Thyroid gland (tissue), 4 donors: ENCODE measurements at places on chromosomes 6 and 20.

- H3K27me3 ChIP-seq: no peaks in the 10 kb centered on the region
- H3K27ac ChIP-seq: no peak overlapping the region
- H3K4me3 ChIP-seq: no peak overlapping the region
- no peak for DNase-seq
- no peaks in the 10 kb centered on the region for H3K36me3 ChIP-seq
Observed at GRCh38 chr6:120899932-120900331, 434.3 kb downstream of the TBC1D32 start.

GRCh38 chr6:4327841-4328240, 192.5 kb upstream of the ECI2 start:
- no peaks in the 10 kb centered on the region for H3K36me3 ChIP-seq
- H3K4me3 ChIP-seq: no peak overlapping the region
- DNase-seq: no peak
- H3K27ac ChIP-seq: no peak overlapping the region

DNA sequence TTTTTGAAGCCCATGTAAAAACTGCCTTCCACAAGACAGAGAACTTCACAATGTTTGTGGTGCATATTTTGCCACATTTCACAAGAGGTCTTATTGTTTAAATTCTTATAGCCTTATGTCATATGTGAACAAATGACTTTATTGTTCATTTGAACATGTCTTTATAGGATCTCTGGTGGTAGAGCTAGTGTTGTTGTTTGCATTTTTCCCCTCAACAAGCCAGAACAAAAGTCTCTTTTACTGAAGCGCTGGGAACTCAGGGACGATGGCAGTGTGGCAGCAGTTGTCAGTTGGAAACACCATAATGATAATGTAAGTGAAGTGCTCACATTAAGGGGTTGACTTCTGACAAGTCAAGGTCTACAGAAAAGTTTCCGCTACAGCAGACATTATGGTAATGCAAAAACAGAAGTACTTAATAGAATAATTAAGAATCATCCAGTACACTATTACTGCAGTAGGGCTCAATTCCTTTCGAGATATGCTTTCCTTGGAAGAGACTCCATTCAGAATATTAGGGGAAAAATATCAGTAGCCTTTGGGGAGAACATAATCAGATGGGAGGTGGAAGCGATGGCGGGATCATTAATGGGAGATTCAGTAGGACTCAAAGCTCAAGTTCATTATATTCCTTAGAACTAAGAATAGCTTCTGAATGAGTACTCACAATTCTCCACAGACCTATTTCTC, 180.0 kb downstream of the GJA10 start:
- no peak for DNase-seq
- H3K27me3 ChIP-seq: no peaks in the 10 kb centered on the region
- H3K27ac ChIP-seq: no peak overlapping the region
- no peaks in the 10 kb centered on the region for H3K4me1 ChIP-seq
- H3K36me3 ChIP-seq: no peaks in the 10 kb centered on the region

GRCh38 chr6:73451223-73452106, 632 bp downstream of the CGAS start:
- H3K27me3 ChIP-seq: no peaks in the 10 kb centered on the region
- peak; percentile 13 for DNase-seq
- H3K27ac ChIP-seq: no peak overlapping the region
- H3K4me3 ChIP-seq: peak overlapping the region; percentile 57
- no peaks in the 10 kb centered on the region for H3K36me3 ChIP-seq

DNA sequence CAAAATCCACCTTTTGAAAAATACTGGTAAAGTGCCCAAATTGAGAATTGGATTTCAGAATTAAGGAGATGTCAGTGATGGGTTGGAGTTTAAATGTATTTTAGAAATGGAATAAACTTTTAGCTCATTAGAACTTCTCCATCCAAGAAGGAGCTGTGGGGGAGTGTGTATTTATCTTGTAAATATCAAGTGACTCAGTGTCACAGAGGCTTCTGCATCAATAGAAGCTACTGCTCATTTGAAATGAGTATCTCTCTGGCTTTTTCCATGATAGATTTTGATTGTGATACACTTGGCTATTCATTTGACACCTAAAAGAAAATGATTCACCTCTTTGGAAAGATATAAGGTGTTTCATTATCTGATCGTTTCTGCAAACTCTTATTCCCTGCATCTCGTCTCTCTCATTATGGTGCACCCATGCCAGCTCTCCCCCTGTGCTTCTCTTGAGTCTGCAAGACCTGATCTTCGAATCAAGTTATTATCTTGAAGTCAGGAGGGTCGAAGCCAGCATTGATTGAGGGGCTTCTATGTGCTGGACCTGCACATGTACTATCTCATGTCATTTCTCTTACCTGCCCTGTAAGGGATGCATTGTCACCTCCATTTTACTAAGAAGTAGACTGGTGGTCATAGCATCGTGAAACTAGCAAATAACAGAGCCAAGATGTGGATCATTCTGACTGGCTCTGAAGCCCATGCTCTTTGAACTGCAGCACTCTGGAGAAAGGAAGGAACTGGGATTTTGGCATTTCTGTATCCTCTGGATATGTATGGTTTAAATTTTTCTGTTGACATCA, 30.1 kb downstream of the VAPB start:
- H3K4me1 ChIP-seq: peaks cover 64% of the 10 kb centered on the region
- H3K36me3 ChIP-seq: no peaks in the 10 kb centered on the region
- no peaks in the 10 kb centered on the region for H3K27me3 ChIP-seq
- no peak for DNase-seq
- H3K27ac ChIP-seq: no peak overlapping the region

- H3K4me3 ChIP-seq: no peak overlapping the region
- no peaks in the 10 kb centered on the region for H3K36me3 ChIP-seq
- H3K4me1 ChIP-seq: peaks cover 40% of the 10 kb centered on the region
- no peaks in the 10 kb centered on the region for H3K27me3 ChIP-seq
- H3K27ac ChIP-seq: peak overlapping the region; percentile 74
Observed at GRCh38 chr6:19860235-19860877, 23.2 kb downstream of the ID4 start.

DNA sequence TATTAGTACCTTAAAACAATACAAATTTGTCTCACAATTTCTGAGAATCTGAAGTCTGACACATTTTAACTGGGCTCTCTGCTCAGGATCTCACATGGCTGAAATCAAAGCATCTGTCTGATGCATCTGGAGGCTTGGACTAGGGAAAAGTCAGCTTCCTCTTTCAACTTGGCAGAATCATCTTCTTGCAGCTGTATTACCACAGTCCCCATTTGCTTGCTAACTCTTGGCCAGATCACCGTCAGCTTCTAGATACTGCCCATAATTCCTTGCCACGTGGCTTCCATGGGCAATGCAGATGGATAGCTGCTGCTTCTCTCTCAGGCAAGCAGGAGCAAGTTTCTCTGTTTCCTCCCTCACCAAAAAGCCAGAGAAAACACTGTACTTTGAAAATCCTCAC, 1106.4 kb upstream of the CITED2 start:
- DNase-seq: no peak
- H3K27ac ChIP-seq: no peak overlapping the region
- no peaks in the 10 kb centered on the region for H3K27me3 ChIP-seq

GRCh38 chr6:35972471-35973367, 51.7 kb downstream of the SLC26A8 start:
- no peaks in the 10 kb centered on the region for H3K36me3 ChIP-seq
- H3K4me3 ChIP-seq: no peak overlapping the region
- DNase-seq: peak; percentile 63
- no peaks in the 10 kb centered on the region for H3K27me3 ChIP-seq

GRCh38 chr6:45830441-45831139, 185.1 kb downstream of the CLIC5 start:
- H3K27me3 ChIP-seq: no peaks in the 10 kb centered on the region
- no peak overlapping the region for H3K27ac ChIP-seq
- H3K36me3 ChIP-seq: no peaks in the 10 kb centered on the region
- no peak overlapping the region for H3K4me3 ChIP-seq

DNA sequence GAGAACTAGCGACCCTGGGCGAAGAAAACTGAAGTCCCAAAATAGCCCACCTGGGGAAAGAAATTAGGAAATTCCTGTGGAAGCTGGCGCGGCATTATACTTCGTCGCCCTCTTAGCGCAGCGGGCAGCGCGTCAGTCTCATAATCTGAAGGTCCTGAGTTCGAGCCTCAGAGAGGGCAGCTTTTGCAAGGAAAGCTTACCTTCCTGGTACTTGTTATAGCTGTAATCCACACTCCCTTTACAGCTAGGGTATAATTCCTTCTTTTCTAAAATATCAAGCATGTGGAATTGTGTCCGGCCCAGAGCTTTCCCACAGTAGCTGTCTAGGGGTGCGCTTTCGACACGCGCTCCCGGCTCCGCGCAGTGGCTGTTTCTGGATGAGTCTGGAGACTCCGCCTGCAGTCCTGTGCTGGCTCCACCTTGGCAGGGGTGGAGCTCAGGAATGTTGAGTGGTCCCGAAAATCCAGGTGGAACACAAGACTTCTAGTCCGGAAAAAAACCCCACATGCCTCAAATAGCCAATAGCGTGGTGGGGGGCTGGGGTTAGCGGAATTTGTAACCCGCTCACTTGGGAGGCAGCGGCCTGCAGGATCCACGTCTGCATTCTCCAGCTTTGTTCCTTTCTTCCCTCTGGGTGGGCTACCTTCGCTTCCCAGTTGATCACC, 83.7 kb upstream of the ZNF322 start:
- peaks cover 11% of the 10 kb centered on the region for H3K27me3 ChIP-seq
- H3K4me1 ChIP-seq: no peaks in the 10 kb centered on the region
- H3K36me3 ChIP-seq: no peaks in the 10 kb centered on the region
- no peak overlapping the region for H3K27ac ChIP-seq
- H3K4me3 ChIP-seq: no peak overlapping the region
